ENCODE measurements at places on chromosomes 1 and 21.

- DNase-seq = no peak
These were observed 441.9 kb upstream of the ZRANB2 start for GRCh38 chr1:71522721-71523120.

GRCh38 chr1:116425987-116426386 lies 52.9 kb downstream of the ATP1A1 start:
- DNase-seq = no peak

- DNase-seq = no peak
These were observed 431.0 kb downstream of the DPYD start for GRCh38 chr1:97489834-97490233.

DNA sequence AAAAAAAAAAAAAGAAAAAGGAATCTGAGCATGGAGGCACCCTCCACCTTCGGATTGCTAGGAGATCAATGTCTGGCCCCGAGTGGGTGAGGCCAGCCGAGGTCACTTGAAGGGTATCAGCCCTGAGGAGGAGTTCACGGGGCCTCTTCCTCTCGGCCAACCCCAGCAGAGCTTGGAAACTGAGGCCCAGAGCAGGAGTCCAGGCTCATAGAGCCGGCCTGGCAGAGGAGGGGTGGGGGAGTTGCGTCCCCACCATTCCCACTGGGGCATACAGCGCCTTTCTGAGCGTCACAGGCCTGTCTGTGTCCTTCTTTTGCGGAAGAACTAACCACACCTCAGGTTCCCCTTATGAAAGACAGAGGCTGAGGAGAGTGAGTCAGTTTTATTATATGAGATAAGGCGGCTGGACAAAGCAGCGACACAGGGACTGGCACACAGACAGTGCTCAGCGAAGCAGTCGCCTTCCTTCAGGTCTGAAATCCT lies 17.1 kb upstream of the EPHA2 start:
- DNase-seq = peak; percentile 38

- no peak for DNase-seq
These were observed 3.8 kb downstream of the DYRK1A start for GRCh38 chr21:37370152-37371040.

GRCh38 chr1:164651351-164651951 lies 92.5 kb downstream of the PBX1 start:
- peak; percentile 68 for DNase-seq

DNA sequence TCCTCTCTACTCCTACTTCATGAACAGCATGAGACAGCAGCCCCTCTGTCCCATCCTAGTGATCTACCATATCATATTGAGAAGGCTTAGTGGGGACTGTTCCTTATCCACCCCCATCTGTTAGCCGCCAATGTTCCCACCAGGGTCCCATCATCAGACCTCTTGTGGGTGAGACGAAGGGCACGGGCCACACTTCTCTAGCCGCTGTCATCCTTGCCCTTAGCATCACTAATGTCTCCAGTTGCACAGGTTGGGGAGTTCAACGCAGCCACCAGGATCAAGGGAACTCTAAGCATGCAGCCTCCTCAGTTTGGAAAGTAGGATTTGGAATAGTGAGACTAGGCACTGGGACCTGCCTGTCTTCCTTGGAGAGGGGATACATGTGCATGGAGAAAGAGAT lies 20.1 kb downstream of the INKA2 start:
- no peak for DNase-seq

- DNase-seq = no peak
These were observed 20.1 kb upstream of the MAP1LC3C start for GRCh38 chr1:242019018-242019417.

GRCh38 chr1:9466780-9467758 lies 72.2 kb upstream of the SLC25A33 start:
- DNase-seq = no peak

GRCh38 chr1:204996981-204997380 lies 46.0 kb upstream of the CNTN2 start:
- no peak for DNase-seq

- DNase-seq = no peak
These were observed 22.4 kb upstream of the CHRM3 start for GRCh38 chr1:239363930-239364329.

DNA sequence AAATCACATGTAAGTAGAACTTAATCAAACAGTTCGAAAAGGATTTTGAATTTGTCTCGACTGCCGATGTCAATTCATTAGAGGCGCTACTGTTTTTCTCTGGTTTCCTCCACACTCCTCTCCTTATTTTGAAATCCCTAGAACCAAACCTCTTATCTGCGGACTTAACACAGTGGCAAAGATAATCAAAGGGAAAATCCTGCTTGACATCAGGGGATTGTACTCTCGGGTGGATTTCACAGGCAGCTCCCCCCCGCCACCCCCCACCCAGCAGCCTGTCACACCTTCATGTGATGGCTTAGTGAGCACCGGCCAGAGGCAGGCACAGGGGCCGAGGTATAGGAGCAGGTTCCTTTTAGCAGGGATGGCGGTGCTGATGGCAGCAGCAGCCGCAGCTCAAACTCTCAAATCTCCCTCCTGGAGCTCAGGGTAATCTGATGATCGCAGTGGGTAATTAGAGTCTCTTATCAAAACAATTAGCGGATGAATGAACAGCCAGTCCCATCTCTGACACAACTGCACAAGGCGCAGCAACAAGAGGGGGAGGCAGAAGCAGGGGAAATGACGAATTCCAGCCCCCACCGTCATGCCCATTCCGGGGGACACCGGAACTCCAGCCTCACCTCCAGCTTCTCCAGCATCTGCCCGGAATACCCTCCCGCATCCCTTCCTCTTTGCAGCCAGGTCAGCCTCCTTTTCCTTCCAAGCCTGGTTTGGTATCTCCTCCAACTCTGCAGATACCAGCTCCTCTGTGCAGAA lies 80.3 kb downstream of the SSBP3 start:
- no peak for DNase-seq

GRCh38 chr1:243846761-243847160 lies 3.3 kb downstream of the AKT3 start:
- DNase-seq = no peak

DNA sequence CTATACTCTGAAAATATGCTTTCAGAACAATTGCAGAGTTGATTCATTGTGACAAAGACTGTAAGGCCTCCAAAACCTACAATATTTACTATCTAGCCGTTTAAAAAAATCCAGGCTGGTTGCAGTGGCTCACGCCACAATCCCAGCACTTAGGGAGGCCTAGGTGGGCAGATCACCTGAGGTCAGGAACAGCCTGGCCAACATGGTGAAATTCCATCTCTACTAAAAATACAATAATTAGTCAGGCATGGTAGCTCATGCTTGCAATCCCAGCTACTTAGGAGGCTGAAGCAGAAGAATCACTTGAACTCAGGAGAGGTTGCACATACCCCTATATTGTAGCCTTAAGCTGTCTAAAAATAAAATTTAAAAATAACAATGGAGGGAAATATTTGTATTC lies 5.3 kb upstream of the TFF2 start:
- no peak for DNase-seq

DNA sequence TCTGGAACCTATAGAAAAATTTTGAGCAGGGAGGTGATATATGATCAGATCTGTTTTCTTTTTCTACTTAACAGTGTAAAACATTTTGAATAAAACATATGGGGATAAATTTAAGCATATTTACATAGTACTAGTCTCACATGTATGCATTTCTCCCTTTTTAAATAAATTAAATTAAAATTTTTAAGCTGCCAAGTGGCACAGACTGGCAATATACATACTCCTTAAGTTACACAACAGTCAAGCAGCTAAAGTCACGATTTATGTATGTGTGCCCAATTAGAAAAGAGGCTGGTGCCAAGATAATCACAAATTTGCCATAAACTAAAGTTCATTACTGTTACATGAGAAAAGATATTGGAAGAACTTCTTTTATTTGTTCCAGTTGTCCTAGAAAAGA lies 532.0 kb downstream of the RWDD3 start:
- DNase-seq = no peak

DNA sequence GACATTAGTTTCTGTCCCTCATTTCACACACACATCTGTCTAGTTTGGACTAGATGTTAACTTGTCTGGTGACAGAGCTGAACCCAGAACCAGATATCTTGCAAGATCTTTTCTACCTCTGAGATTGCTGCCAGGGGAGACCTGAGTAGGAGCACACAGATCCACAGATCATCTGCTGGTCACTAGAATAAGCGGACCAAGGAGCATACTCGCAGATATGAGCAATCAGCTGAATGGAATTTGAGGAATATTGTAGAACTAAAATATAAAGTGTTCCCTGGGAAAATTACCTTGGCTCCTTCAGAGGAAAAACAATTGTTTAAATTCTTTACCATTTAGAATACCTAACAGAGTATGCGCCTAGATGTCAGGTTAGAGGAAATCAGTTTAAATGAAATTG lies 90.7 kb downstream of the TNFSF18 start:
- no peak for DNase-seq

GRCh38 chr1:86460998-86461397 lies 7.7 kb upstream of the CLCA1 start:
- DNase-seq = no peak

GRCh38 chr1:186753241-186753640 lies 73.0 kb upstream of the PTGS2 start:
- DNase-seq = no peak

DNA sequence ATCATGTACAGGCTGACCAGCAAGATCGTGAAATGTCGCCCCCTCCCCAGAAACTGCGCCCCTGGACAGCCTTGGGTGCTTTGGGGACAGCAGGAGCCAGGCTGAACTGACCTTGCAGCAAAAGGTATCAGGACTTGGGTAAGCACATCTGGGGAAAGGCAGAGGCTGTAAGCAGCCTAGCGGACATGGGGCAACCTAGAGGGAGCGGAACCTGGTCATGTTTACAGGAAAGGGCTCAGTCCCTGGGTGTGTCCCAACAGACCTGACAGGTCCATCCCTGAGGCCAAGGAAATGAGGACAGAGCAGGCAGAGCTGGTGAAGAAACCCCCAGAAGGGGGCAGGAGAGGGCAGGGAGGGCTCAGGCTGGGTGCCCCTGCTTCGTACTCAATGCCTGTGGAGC lies 3.1 kb upstream of the S100A8 start:
- no peak for DNase-seq

- DNase-seq = no peak
These were observed 2212.8 kb downstream of the MRPL39 start for GRCh38 chr21:23394458-23394857.

DNA sequence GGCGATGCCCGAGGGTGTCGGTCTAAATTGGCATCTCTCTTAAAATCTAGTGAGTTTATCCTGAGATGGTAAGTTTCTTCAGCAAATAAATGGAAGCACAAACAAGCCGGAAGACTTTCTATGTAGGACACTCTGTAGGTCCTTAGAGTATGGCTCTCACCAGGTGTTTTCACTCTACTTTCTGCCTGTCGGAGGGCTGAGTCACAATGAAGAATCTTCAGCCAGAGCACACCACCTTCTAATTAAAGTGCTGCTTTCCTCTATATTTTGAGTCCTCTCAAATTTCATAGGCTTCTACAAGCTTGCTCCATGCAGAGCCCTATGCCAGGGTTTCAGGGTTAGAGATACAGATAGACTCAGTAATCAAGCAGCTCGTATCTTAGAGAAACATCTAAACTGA lies 27.1 kb downstream of the KCNK1 start:
- DNase-seq = no peak

GRCh38 chr1:53331446-53332185 lies 3.7 kb upstream of the LRP8 start:
- no peak for DNase-seq

GRCh38 chr1:96559181-96559580 lies 162.4 kb upstream of the PTBP2 start:
- DNase-seq = no peak

DNA sequence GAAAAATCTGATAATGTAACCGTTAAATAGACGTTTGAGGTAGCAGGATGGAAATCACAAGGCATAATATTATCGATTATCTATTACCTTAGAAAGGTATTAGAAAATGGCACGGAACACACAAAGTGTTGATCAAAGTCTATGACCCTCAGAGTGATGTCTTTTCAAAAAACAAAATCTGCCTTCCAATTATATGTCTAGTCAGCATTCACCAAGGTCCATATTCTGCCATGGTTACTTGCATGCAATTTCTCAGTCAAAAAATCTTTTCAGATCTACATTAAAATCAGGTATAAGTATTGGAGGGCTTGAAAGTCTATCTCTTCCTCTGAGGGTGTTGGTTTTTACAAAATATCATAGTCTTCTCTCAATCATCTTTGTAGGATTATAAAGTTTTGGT lies 81.9 kb downstream of the KCTD3 start:
- no peak for DNase-seq

DNA sequence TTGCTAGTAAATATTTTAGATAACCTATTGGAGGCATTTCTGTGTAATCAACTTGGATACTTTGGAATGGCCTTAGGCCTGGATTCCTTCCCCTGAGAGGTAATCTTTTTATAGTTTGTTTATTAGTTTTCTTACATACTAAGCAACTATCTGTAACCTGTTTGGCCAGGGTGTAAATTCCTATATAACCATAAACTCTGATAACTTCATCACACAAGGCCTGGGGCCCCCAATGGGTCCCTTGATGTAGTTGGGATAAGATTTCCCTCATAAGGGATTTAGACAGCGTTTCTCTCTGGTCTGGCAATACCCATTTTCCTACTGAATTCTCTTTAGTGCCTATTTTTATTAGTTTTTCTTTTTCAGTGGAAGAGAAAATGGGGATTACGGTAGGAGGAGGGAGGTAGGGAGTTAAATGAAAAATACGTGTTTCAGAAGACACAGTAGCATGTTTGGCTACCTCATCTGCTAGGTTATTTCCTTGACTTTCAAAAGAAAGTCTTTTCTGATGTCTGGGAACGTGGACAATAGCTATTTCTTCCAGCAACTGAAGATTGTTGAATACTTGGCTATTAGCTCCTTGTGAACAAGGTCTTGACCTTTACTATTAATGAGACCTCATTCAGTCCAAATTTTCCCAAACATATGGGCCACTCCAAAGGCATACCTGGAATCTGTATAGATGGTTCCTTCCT lies 7.4 kb upstream of the AADACL3 start:
- DNase-seq = no peak

- DNase-seq = no peak
These were observed 54.6 kb downstream of the F3 start for GRCh38 chr1:94486990-94487389.

DNA sequence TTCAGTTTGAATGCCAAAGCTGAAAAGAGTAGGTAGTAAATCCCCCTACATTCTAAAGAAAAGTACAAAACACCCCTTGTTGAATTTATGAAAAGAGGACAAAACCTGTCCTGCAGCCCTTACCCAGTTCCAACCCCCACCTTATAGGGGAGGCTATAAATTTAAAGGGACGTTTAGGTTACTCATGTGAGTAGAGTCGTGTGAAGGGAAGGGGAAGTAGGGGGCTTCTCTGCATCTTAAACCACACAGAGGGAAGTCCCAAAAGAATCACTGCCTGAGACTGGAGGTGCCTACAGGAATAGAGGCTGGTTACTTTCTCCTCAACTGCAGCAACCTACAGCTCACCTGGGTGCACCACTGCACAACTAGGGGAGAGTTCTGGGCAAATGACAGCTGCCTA lies 36.7 kb upstream of the KIRREL1 start:
- no peak for DNase-seq

GRCh38 chr1:65558215-65558614 lies 137.7 kb downstream of the LEPR start:
- DNase-seq = no peak

GRCh38 chr1:17671741-17672140 lies 83.4 kb upstream of the ACTL8 start:
- DNase-seq = no peak

- no peak for DNase-seq
These were observed 5.5 kb downstream of the PKP1 start for GRCh38 chr1:201288765-201289164.

GRCh38 chr1:198497326-198498102 lies 43.0 kb downstream of the ATP6V1G3 start:
- DNase-seq = no peak

GRCh38 chr1:201251851-201252430 lies 31.4 kb upstream of the PKP1 start:
- DNase-seq = no peak

- no peak for DNase-seq
These were observed 886.7 kb downstream of the PLA2G4A start for GRCh38 chr1:187715483-187715882.

Measured in mucosa of gallbladder (tissue), 1 donor.